ENCODE measurements at places on chromosomes 5 and 9. TPM values are rescaled to one million over a fixed set of nuclear protein-coding genes. Genes with fewer than 3 reads are reported as not detected.

CMYA5 gene
- total RNA-seq = 11.2 TPM

IL4 gene
- total RNA-seq = not detected

SHC3 gene
- 61.4 TPM for total RNA-seq

DPYSL3 gene
- 185 TPM for total RNA-seq

SPATA31E1 gene
- not detected for total RNA-seq

TEX10 gene
- total RNA-seq = 39.6 TPM

ANGPTL2 gene
- 184 TPM for total RNA-seq

DBH gene
- not detected for total RNA-seq

NEURL1B gene
- total RNA-seq = 2.6 TPM

PCDHB15 gene
- total RNA-seq = under 0.01 TPM

BTNL3 gene
- not detected for total RNA-seq

MGAT1 gene
- total RNA-seq = 140 TPM

ORM1 gene
- total RNA-seq = not detected

ENG gene
- 36.8 TPM for total RNA-seq

LRRC70 gene
- total RNA-seq = 0.50 TPM

EIF4E1B gene
- total RNA-seq = not detected

PCDHGA12 gene
- total RNA-seq = 26.0 TPM

KIF4B gene
- 0.15 TPM for total RNA-seq

PCDHGB6 gene
- total RNA-seq = 5.1 TPM

FOXI1 gene
- not detected for total RNA-seq

ANKRD31 gene
- total RNA-seq = under 0.01 TPM

PTGES gene
- total RNA-seq = 84.5 TPM

CNTFR gene
- total RNA-seq = 0.44 TPM

PCDHGA5 gene
- total RNA-seq = 2.8 TPM

MSX2 gene
- 15.9 TPM for total RNA-seq

SLC12A7 gene
- total RNA-seq = 21.0 TPM

LCN9 gene
- not detected for total RNA-seq

SVEP1 gene
- total RNA-seq = 150 TPM

PKD2L2 gene
- total RNA-seq = not detected

CCDC192 gene
- not detected for total RNA-seq

Data from smooth muscle cell of trachea (primary cell).